ENCODE measurements at places on chromosomes 7 and 10. TPM values are rescaled to one million over a fixed set of nuclear protein-coding genes. Genes with fewer than 3 reads are reported as not detected.

DNA sequence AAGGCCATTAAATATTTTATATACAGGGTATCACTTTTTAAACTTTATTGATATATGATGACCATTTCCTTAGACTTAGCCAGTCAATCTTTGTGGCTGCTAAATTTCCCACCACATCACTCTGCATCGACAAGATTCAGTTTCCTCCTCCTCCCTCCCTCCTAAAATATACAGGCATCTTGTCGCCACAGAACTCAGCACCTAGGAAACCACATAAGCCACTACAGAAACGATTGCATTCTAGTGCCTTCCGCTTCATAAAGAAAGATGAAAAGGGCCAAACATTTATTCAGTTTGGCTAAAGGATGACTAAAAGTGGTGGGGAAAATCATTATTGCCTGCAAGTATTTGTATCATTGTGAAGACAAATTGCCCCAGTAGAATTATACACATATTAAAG is 30.7 kb downstream of the ERCC6 start:
- H3K4me1 ChIP-seq: no peaks in the 10 kb centered on the region
- no peak overlapping the region for H3K4me3 ChIP-seq
- DNase-seq: no peak
- H3K36me3 ChIP-seq: no peaks in the 10 kb centered on the region

The SLC26A5 gene
- not detected for total RNA-seq

The ANKRD1 gene
- 0.26 TPM for total RNA-seq

The GRM3 gene
- not detected for total RNA-seq

The DKK1 gene
- 563 TPM for total RNA-seq
